ENCODE measurements at places on chromosomes 2 and 18.

DNA sequence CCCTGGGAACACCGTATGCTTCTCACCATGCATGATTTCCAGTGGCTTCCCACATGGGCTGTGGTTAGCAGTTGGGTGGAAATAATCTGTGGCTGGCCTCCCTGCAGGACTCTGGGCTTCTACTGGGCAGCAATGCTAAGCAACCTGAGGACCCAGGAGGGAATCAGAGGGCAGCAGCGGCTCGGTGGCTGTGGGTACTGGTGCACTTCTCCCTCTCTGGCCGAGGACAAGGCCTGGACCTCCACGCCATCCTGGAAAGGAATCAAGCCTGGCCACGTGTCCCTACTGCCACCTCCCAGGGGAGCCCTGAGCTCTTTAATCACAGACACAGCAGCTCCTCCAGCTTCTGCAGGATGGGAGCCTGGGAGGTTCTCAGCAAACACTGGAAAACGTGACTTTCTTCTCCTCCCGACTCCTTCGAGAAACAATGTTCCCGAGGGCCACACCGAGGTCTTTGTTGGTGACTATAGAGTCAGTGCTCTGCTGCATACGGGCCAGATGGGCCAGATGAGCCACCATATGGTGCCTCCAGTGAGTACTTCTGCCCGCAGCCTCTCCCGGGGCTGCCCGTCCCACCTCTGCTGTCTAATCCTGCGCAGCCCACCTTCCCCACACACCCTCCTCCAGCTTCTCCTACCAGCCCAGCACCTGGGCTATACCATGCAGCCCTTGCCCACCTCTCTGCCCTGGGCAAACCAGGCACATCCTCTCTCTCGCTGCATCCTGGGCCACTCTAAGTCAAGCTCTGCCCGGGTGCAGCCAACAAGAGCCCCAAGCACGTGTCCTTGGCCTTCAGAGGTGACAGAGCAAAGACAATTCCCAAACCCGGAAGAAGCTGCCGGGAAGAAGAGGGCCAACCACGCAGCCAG is 42.8 kb upstream of the OTOS start:
- DNase-seq: no peak

GRCh38 chr2:169815849-169816248 is 8.9 kb downstream of the METTL5 start:
- no peak for DNase-seq

GRCh38 chr2:174023591-174024523 is 58.7 kb upstream of the SP3 start:
- DNase-seq: peak; percentile 19

- DNase-seq: no peak
These were observed 26.6 kb downstream of the POLE4 start for GRCh38 chr2:74984947-74985637.

DNA sequence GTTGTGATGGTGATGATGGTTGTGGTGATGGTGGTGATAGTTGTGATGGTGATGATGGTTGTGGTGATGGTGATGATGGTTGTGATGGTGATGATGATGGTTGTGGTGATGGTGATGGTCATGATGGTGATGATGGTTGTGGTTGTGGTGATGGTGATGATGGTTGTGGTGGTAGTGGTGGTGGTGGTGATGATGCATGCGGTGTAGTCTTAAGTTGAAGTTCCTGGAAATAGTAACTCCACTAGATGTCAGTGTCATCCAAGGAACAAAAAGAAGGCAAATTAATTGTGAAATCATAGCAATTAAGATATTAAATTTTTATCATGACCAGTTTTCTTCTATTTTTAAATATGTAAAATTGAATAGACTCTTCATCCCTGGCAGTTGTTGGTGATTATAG is 309.2 kb downstream of the AGAP1 start:
- no peak for DNase-seq

GRCh38 chr2:175431101-175431946 is 249.8 kb upstream of the ATP5MC3 start:
- DNase-seq: no peak

DNA sequence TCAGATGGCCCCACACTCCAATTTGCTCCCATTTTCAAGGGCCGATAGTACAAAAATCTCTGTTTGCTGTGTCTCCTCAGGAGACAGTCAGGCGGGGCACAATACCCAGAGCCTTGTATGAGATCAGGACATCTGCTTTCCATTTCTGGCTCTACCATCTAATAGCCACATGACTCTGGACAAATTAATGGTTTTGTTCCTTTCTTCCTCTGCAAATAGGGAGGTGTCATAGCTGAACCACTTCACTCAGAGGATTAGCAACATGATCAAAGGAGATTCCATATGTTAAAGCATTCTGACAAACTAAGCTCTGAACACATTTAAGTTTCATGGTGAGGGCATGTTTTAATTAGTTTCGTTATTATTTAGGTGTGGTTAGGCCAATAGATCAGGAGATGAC is 602.1 kb upstream of the SYT4 start:
- DNase-seq: no peak

- DNase-seq: peak; percentile 46
These were observed 2.7 kb downstream of the ZEB2 start for GRCh38 chr2:144516981-144517865.

DNA sequence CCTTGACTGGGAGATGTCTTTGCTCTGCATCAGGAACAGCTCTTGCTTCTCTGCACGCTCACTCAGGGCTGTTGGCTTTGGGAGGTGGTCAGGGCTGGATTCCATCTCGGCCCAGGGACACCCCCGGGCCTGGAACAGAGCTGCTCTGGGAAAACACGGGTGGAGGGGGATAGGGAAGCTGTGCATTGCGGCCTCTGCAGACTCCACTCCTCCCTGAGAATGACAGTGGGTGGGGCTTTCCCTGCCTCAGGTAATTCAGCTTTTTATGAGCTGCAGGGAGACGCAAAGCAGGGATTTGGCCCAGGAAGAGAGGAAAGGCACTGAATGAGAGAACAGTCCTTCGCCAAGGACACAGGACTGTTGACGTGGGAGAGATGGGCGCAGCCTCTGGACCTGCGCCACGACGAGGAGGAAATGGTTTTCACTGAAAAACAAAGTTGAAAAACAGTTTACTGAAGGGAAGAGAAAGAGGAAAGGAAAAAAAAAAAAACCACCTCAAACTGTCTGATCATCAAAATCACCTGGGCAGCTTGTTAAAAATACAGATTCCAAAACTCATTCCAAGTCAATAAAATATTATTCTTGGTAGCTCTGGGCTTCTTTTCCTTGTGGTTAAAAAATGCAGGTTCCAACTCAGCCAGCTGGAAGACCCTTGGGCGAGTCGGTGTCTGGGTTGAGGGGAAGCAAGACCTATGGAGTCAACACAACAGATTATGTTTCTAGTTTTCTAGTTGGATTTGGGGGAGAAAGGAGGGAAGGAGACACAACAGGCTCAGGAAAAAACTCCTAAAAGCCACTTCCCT is 194.0 kb downstream of the ZFP36L2 start:
- no peak for DNase-seq

DNA sequence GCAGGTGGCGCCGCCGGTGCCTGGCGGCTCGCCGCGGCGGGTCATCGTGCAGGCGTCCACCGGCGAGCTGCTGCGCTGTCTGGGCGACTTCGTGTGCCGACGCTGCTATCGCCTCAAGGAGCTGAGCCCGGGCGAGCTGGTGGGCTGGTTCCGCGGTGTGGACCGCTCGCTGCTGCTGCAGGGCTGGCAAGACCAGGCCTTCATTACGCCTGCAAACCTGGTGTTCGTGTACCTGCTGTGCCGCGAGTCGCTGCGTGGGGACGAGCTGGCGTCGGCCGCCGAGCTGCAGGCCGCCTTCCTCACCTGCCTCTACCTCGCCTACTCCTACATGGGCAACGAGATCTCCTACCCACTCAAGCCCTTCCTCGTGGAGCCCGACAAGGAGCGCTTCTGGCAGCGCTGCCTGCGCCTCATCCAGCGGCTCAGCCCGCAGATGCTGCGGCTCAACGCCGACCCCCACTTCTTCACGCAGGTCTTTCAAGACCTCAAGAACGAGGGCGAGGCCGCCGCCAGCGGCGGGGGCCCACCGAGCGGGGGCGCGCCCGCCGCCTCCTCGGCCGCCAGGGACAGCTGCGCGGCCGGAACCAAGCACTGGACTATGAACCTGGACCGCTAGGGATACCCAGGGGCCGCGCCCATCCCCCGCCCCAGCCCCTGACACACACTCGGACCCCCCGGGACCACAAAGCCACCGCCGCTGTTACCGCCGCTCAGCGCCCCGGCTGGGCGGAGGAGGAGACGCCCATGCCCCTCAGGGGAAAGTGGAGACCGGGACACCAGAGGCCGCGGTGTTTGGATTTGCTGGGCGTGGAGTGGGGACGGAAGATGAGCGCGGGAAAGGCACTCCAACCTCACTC is 1.1 kb downstream of the CDK5R2 start:
- no peak for DNase-seq

DNA sequence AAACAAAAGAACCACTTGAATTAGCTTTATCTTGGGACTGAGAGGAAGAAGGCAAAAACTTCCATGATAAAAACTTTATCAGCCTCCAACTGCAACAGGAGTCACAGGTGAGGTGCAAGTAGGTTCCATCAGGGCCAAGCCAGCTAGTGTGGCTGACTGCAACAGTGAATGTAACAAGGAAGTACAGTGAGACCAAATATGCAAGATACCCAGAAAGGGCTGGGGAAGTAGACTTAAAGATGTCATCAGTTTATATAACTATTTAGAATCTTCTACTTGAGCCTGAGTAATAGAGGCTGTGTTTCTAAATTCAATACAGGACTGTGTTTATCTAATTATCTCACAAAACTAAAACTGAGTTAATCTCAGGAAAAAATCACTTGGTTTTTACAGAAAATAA is 14.8 kb downstream of the PLEKHM3 start:
- no peak for DNase-seq

GRCh38 chr18:27033722-27034121 is 151.4 kb downstream of the CHST9 start:
- no peak for DNase-seq

GRCh38 chr2:216918088-216918680 is 58.3 kb upstream of the TNP1 start:
- no peak for DNase-seq

GRCh38 chr2:4597400-4597799 is 894.0 kb downstream of the DCDC2C start:
- DNase-seq: no peak

DNA sequence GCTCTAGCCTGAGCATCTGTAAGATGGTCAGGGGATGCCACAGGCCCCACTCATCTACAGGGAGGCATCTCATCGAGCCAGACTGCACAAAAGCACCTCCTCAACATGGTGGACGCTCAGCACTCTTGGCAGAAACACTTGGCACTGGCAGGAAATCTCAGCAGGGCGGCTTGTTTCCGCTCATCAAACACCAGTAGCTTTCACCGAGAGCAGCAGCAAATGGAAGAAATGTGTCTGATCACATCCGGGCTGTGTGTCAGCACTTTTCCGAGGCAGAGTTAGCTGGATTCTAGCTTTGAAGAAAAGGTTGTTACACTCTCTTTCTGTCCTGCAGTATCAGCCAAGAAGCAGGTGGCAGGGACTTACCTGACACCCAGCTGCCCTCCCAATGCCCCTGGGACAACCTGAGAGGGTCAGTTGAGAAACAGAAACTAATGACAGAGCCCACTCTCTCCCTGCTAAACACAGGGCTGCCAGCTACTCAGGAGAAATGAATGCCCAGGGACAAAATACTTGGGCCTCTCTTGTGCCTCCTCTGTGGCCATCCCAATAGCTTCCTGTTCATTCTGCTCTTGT is 68.9 kb upstream of the FZD7 start:
- DNase-seq: no peak

- no peak for DNase-seq
These were observed 1.4 kb upstream of the UCN start for GRCh38 chr2:27309651-27310050.

GRCh38 chr2:70426341-70426740 is 124.5 kb upstream of the FAM136A start:
- no peak for DNase-seq
